ENCODE measurements at places on chromosomes 1 and 21.

DNA sequence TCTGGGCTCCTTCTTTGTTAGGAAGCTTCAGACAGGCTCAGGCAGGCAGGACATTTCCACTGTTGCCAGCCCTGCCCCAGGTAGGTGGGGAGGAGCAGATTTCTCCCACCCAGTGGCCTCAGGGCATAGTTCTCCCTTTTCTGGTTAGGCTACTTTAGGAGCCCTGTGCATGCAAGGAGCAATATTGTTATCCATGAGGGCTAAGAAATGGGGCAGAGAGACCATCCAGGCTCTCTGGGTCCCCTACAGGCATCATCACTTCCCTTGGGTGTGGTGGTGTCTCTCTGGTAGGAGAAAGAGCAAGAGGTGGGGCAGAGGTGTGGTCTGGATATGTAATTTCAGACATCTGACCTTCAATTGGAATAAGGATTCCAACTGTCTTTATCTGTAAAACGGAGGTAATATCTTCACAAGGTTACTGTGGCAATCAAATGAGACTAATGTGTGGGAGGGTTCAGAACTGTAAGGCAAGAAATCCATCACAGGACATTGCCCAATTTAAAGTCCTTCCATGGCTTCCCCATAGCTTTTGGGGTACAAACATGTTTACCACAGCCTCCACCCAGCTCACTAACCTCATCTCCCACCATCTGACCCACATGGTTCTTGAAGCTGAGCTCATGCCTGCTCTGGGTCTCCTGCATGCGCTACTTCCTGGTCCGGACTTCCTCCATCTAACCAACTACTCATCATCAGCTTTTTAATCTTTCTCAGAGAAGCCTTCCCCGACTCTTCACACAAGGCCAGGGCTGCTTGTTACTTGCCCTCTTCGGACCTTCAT lies 26.1 kb downstream of the PCAT6 start:
- no peak for DNase-seq

DNA sequence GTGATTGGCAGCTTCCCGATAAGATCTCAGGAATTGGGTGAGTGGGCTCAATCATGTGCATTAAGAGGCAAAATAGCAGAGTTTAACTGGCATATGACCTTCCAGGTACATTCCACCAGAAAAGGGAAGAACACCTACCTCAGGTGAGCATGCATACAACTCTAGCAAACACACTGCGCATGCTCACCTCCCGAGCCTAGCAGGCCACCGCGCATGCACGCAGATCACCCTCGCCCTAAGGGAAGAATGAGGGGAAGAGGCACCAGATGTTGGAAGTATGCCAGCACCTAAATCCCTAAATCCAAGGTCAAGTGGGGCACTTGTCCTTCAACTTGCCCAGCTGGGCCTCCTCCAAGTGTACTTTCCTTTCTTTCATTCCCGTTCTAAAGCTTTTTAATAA lies 23.6 kb upstream of the CBR3 start:
- no peak for DNase-seq

GRCh38 chr1:213988507-213989001 lies 781 bp downstream of the PROX1 start:
- DNase-seq: no peak

DNA sequence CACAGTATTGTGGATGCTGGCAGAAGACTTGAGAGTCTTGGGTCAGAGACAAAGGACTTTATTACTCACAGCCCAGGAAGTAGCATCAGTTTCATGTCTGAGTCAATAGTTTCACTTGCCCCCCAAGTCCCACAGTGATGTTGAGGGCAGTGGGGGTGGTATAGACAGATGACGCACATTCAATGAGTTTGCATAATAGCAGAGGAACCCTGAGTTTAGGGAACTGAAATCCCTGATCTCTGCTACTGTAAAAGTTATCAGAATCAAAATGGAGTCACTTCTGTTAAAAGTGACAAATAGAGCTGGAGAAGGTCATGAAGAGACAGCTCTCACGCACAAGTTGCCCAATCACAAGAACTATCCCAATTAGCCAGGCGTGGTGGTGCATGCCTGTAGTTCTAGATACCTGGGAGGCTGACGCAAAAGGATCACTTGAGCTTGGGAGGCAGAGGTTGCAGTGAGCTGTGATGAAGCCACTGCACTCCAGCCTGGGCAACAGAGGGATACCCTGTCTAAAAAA lies 11.5 kb upstream of the HCRTR1 start:
- DNase-seq: no peak

DNA sequence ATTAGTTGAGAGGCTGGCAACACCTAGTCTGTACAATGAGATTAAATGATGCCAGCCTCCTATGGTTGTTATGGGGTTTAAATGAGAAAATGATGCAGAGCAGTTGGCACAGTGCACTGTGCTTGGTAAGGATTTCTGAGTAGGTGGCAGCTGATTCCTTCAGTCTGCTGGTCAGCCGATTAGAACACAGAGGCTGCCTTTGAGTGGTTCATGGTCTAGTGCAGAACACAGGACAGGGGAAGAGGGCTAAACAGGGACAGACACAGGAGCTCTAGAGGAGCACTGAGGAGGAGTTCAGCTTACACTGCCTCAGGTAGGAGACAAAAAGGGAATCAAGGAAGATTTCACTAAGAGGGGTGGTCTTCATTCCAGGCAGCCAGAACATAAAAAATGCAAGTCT lies 1.4 kb downstream of the TIE1 start:
- DNase-seq: peak; percentile 42

DNA sequence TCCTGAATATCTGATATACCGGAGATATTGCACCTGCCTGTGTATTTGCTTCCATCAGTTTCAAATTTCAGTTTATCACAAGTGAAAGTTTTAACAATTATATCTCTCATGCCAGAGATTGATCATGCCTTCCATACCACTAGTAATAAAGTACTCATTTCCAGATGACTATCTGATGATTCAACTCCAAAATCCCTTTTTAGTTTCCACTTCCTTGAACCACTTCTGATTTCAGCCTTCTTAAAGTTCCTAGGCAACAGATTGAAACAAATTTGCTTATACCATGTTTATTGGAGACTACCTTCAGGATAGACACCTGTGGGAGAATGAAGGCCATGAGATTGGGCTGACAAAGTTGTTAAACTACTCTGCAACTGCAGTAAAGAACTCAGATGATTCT lies 21.5 kb upstream of the COL11A1 start:
- DNase-seq: no peak

GRCh38 chr1:6577831-6578525 lies 1.8 kb upstream of the ZBTB48 start:
- DNase-seq: peak; percentile 48

DNA sequence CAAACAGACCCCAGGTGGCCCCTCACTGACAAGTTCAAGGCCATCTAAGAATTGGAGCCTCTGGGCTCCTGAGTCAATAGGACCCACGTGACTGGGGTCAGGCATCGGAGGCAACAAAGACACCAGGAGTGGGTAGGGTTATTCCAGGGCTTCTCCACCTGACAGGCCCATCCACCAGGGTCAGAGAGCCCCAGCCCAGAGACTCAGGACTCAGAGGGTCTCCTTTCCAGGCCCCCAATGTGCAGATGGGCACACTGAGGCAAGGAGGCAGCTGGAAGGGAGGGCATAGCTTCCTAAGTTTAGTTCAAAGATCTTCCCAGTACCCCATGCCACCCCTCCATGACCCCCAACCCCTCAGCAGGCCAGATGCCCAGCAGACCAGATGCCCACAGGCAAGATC lies 388.6 kb downstream of the MATN1 start:
- no peak for DNase-seq

DNA sequence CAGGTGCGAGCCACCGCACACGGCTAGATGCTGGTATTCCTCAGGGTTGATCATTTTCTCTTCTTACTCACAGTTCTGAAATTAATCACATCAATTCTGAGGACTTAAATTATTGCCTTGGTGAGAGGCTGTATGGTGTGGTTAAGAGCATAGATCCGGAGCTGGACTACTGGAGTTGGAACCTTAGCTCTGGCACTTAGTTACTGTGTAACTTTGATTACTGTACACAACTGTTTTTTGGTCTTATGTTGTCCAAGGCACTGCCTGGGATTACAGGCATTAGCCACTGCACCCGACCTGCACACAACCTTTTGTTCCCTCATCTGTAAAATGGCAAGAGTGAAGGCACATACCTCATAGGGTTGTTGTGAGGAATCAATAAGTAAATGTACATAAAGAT lies 25.6 kb upstream of the THRAP3 start:
- no peak for DNase-seq

GRCh38 chr1:212235857-212236256 lies 49.4 kb upstream of the PPP2R5A start:
- no peak for DNase-seq

- no peak for DNase-seq
These were observed 125.1 kb downstream of the ETS2 start for GRCh38 chr21:38930853-38931252.

- no peak for DNase-seq
These were observed 213.7 kb downstream of the FOXD2 start for GRCh38 chr1:47651311-47652089.

DNA sequence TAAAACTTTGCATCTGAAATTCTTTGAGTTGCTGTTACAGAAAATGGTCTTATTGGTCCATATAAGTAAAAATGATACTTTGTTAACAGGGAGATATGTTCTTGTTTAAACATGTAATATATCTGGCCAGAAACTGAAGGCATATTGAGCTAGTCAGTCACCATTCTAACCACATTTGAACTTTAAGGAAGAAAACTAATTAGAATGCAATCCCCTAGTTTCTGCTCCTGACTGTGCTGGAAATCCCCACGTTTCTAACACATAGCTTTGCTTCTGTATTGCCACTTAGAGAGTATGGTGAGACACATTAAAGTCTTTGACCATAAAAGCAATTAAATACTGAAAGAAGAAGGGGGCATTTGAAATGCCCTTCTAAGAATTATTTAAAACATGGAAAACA lies 32.1 kb upstream of the HIVEP3 start:
- no peak for DNase-seq

DNA sequence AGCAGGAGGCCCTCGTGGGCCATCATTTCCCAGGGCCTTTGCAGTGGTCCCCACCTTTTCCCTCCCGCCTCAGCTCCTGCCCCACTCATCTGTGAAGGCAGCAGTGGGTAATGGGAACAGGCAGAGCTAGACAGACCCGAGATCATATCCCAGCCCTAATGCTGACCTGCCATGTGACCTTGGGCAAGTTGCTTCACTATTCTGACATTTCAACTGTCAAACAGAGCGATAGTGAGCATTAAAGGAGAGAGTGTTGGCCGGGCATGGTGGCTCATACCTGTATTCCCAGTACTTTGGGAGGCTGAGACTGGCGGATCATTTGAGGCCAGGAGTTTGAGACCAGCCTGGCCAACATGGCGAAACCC lies 51.7 kb downstream of the RPS6KA1 start:
- no peak for DNase-seq

- DNase-seq: no peak
These were observed 858.0 kb downstream of the USP25 start for GRCh38 chr21:16587681-16588375.

DNA sequence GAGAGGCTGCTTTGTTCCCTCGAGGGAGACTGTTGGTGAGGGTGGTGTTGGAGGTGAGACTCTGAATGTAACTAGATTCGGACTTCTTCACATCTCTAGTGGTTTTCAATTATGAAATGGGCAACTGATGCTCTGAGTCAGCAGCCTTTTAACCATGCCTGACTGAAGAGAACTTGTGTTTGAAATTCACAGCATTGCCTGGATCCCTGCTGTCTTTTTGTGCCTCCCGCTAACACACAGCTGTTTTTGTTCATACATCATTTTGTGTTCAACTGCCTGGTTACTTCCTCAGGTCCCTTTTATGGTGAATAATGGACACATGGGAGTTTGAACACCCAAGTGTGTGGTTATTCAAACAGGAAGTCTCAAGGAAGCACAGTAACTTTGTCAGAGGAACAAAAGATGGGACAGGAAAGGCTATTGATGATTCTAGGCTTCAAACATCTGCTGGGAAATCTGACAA lies 16.8 kb downstream of the LAMC1 start:
- peak; percentile 71 for DNase-seq

DNA sequence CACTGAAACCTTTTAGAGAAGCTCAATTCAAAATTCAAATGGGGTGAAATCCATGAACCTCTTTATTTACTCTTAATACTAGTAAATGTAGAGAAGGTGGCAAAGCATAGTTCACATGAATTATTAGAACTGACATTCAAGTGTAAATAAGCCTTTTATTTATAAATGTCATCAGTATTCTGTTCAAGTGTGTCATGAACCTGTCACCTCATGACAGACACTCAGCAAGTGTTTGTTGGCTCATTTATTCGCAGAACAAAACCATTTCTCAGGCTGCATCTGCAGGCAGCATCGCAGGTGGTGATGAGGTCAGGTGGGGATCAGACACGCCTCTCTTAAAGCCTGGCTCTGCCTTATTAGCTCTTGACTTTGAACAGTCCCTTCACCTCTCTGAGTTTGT lies 116.6 kb downstream of the SETD4 start:
- no peak for DNase-seq

DNA sequence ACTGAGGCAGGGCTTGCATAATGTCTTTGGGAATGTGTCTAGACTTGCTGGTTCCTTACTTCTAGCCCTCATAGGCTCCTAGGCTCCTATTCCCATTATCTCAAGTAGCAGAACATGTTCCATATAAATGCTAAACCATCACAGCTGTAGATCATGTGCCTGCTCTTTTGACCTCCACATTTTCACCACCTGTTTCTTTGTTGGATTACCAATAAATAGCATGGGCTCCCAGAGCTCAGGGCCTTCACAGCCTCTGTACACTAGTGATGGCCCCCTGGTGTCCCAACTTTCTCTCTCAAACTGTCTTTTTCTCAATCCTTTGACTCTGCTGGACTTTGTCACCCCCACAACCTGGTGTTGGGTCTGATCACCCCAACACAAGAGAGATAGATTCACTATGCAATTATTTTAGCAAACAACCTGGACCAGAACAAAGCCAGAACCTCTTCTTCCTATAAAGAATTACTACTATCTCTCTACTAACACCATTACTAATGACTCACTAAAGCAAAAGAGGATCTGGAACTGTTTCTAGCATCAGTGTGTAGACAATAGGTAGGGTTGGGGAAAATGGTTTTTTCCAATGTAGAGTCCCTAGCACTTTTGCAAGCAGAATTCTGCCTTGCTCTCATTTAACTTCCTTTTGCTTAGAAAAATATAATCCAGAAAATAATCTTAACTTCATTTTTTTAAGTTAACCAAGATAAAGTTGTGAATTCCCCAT lies 51.7 kb downstream of the WLS start:
- no peak for DNase-seq

DNA sequence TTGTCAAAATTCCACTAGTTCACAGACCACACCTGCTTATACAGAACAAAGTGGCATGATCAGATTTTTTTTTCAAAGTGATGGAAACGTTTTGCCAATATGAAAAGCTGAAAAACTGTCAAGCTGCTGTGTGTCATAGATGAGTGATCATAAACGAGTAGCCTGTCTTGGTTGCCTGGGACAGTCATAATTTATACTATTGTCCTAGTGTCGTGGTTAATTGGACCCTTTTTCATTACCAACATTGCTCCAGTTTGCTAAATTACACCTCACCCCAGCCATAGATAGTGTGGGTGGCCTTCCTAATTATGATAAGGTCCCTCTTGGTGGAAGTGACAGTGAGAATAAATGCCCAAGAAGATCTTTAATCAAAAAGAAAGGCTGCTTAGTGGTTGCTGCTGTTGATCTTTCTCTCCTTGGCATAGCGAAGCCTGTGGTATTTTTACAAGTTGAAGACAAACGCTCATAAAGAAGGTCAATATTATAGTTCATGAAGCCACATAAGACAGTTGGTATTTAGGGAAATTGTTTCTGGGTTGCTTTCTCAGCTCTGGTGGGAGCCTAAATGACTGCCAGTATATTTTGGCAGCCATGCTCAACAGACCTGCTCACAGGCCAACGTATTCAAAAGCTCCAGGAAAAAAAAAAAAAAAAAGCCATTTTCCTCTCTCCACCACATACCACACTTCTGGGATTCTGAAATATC lies 478.1 kb downstream of the PLA2G4A start:
- DNase-seq: no peak

Data from COLO829 (cell line).